ENCODE measurements at places on chromosomes 16 and 17.
A peak's percentile ranks its signal among the peaks of the same experiment; 100 is the strongest.

GRCh38 chr17:47802341-47803022 is 19.1 kb downstream of the OSBPL7 start:
- peak; percentile 27 for DNase-seq

GRCh38 chr16:62755938-62756337 is 719.7 kb upstream of the CDH8 start:
- DNase-seq, result no peak

- no peak for DNase-seq
These were observed 12.7 kb upstream of the ZG16 start for GRCh38 chr16:29765167-29766032.

DNA sequence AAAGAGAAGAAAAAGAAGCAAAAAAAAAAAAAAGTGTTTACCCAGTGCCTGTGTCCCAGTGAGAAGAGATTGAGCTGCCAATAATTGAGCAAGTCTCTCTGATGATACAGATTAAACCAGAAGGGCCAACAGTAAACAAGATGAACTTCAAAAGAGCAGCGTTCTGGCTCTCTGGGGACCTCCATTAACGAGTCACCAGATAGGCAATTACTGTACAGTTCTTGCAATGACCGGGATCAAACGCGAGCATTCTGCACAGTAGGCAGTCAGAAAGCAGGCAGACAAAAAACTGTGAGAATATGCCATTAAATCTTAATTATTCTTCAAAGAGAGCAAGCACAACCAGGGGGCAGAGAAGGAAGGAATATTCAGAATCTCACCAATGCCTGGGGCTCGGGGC is 626.1 kb downstream of the TMEM114 start:
- DNase-seq, result no peak

GRCh38 chr17:79658811-79659207 is 48.0 kb upstream of the RBFOX3 start:
- DNase-seq, result peak; percentile 39

GRCh38 chr17:28744972-28745785 is 1.4 kb downstream of the TRAF4 start:
- peak; percentile 79 for DNase-seq

DNA sequence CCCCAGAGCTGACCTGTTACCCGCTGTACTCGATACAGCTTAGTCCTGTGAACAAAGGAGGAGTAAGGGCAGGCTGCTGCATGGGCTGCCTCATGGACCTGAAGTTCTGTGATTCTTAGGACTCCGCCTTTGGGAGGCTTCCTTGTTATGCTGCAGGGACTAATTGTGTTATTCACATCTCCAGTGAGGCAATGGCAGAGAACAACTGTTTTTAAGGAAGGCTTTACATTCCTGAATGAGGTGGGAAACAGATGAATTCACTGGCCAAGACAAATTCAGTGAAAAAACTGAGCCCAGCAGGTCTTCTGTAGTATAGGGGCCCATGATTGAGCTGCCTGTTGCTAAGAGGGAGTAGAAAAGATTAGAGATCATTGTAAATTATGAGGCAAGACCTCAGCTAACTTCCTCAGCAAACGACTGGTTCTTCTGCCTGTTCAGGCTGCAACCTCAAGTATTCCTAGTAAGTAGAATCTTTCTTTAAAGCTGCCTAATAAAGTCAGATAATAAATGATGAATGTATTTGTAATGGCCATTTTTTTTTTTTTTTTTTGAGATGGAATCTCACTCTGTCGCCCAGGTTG is 26.3 kb downstream of the ADORA2B start:
- DNase-seq, result no peak

DNA sequence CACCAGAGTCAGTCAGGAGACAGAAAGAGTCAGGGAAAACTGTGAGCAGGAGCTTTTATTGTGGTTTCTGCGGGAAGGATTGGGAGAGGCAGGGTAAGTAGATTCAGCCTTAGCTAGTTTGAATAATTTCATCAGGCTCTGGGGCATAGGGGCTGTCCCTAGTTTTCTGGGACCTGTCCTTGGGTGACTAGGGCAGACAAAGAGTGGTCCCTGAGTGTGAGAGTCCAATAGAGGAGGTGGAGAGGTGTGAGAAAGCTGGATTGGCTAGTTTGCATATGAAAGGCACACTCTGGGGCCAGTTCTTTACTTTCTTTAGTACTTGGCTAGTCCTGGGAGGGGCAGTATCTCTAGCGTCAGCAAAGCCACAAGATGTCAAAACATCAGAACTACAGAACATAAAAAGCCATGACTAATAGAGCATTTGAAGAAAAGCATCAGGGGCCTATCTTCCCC is 255.6 kb downstream of the HS3ST3A1 start:
- DNase-seq, result no peak

DNA sequence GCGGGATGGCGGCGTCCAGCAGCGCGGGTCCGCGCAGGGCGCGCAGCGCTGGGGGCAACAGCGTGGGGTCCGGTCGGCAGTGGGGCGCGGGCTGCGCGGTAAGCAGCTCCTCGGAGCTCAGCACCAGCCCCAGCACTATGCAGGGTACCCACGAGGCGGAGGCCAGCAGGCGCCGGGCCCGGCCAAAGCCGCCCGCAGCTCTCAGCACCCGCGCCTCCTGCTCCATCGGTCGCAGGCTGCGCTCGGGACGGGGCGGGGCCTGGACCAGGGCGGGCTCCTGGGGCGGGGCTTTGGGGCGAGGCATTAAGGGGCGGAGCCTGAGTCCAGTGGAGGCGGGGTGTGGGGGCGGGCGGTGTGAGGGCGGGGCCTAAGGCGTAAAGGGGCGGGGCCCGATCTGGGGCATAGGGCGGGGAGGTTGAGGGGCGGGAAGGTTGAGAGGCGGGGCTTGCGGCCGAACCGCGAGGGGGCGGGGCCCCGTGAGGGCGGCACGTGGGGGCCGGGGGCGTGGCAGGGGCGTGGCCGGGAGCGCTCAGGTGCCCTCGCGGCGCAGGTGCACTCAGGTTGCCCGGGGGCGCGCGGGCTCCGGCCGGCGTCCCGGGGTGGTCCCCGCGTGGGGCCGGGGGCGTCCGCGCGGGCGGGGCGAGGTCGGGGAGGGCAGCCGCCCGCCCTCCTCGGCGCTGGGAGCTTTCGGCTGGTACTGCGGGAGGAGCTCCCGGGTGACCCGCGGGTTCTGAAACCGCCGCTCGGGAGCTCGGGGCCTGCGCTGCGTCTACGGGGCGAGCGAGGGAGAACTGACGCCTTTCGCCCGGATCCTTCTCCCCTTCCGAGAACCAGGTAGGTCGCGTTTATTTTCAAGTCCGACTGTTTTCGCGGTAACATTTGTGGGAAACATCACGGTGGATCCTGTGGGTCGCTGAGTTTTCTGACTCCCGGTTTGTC is 1.4 kb upstream of the SLC22A31 start:
- peak; percentile 82 for DNase-seq

- no peak for DNase-seq
These were observed 225.7 kb downstream of the SHISA9 start for GRCh38 chr16:13127144-13127543.

GRCh38 chr17:75456039-75456416 is 407 bp upstream of the TMEM94 start:
- DNase-seq, result no peak

GRCh38 chr17:73791121-73791520 is 146.9 kb upstream of the SDK2 start:
- no peak for DNase-seq

DNA sequence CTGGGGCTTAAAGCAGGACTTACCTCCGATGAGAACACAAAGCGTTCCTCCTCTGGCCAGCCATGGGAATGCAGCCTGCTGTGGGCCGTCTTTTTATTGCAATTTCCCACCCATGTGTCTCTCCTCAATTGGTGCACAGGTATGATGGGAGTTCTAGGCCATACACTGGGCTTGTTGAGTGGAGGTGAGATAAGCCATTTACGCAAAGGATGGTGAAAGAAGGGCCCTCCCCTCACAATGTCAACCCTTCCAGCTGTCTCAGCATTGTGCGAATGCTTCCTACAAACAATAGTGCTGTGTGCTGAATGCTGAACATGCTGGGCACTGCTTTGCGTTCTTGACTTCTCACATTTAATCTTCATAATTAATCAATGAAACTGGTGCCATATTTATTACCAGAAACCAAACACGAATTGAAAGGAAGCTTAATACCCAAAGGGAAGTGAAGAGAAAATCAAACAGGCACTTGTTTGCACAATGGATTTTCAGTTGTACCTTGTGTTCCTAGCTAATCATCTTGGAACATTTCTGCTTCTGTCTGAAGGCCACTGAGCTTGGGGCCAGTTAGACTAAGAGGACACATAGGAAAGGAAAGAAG is at the start of gene GP2:
Gene GP2, minus strand, starts transcription at position 70 of the 598 bp plus-strand sequence. CDS start 1,082 bp downstream, outside the sequence.
- no peak for DNase-seq

DNA sequence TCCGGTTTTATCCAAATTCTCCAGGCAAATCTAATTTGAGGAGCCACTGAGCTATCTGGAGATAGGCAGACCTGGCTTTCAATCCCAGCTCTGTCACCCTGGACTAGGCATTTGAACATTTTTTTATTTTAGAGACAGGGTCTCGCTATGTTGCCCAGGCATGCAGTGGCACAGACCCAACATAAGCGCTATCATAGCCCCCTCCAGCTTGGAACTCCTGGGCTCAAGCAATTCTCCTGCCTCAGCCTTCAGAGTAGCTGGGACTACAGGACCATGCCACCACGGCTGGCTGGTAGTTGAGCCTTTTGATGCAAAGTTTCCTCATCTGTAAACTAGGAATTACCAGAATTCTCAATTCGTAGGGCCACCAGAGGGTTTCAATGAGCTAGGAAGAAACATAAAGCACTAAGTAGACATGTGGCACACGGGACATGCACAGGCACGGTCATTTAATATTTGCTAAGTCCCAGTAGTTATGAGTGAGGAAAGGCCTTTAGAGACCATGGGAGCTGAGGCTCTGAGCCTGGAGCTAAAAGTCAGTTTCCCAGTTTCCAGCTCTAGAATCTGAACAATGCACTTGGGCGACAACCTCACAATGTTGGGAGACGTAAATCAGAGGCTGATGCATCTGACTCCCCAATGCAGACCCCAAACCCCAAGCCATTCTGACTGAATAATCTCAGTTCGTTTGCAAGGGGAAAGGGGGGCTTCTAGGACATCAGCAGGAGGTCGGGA is 1.1 kb downstream of the ELOB start:
- no peak for DNase-seq

DNA sequence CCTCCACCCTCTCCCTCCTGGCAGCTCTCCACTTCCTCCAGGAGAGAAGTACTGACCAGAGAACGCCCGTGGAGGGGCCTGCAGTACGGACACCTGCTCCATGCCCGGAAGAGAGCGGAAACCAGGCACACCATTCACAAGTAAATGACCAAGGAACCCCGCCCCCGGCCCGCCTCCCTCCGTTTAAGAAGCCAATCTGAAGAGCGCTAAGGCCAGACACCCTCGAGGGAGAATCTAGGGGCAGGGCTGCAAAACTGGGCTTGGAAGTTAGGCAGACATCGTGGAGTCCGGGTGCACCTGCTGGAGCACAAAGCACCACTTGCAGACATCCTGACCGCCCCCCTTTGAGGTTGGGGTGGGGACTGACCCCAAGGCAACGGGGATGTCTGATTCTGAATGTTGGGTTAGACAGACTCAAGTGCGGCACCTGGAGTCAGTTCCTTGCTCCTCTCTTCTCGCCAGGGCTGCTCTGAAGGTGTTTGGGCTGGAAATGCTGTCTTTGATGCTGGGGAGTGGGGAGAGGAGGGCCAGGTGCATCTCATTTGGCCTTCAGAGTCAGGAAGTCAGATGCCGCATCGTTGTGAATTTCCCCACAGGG is 964 bp upstream of the FAAP100 start:
- DNase-seq, result peak; percentile 40

DNA sequence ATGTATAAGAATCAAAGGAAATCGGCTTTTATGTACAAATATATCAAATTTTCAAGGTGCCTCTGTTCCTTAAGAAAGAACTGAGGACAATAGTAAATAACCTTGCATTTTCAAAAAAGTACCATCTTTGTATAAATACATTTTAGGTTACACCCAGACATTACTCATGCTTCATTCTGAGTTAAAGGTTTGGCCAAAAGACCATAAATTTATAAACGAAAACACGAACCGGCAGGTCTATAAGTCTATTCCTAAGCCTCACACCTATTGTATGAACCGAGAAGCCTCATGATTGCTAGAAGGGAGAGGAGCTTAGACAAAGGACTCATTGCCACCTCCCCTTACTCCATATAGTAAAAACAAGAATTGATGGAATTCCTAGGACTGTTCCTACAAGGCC is 94.6 kb upstream of the PSMD7 start:
- no peak for DNase-seq

GRCh38 chr17:77738751-77739531 is 219.6 kb upstream of the TNRC6C start:
- DNase-seq, result no peak

DNA sequence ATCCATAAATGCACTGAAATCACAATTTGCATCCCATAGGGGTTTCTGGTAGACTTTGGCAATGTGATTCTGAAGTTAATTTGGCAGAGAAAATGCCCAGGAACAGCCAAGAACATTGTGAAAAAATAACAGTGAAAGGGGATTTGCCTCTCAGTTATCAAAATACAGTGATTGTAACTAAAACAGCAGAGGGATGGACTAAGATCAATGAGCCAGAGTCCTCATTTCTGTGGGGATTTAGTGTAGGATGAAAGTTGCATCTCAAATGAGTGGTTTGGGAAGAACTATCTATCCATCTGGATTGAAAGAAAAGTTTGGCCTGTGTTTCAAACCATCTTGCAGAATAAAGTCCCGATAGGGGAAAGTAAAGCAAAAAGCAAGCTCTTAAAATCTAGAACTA is 28.1 kb downstream of the MYBBP1A start:
- DNase-seq, result no peak

DNA sequence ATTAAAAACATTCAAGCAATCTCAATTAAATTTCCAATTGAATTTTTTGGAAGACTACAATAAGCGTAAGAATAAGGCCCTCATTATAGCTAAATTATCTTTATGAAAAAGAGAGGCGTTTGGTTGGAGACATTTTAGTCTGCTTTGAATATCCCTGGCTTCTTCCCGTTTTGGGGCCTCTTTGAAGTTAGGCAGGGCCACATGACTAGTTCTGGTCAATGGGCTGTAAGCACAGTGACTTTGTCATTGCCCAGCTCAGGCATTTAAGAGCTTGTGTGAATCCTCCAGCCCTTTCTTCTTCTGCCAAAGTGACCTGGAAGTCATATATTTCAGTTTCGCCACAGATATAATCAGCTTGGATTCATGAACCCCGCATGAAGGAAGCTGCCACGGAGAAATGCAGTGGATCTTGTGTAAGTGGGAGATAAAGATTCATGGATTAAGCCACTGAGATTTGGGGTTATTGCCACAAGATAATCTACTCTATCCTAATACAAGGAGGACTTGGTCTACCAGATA is 21.7 kb upstream of the UBTF start:
- no peak for DNase-seq

- no peak for DNase-seq
These were observed 1.7 kb upstream of the HSBP1 start for GRCh38 chr16:83806036-83806435.

GRCh38 chr16:11743308-11744074 is 834 bp upstream of the TXNDC11 start:
- no peak for DNase-seq

- no peak for DNase-seq
These were observed 81.1 kb downstream of the CACNG1 start for GRCh38 chr17:67125417-67125816.

GRCh38 chr17:58756246-58757161 is 850 bp downstream of the PPM1E start:
- peak; percentile 32 for DNase-seq

Data from neural crest cell (in vitro differentiated cells).